Activated CD8-positive, alpha-beta memory T cell treated with anti-CD3 and anti-CD28 coated beads for 4 hours (primary cell): ENCODE measurements at places on chromosomes 2 and 18.

DNA sequence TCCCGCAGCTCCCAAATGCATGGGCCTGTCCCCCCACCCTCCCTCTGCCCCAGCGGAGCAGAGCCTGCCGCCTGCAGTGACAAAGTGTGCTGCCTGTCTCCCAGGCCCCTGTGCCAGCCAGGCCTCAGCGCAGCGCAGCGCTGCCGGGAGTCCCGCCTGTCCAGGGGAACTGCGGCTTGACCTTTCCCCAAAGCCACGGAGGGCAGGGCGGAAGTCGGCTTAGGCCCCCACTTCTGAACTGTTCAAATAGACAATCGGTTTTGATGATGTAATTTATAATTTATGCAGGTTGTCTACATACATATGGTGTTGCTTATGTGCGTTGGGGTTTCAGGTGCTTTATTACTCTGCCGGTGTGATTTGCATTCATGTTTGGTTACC, 7.1 kb downstream of the GBX2 start:
- no peak for DNase-seq

- no peak for DNase-seq
These were observed 36.1 kb downstream of the INSIG2 start for GRCh38 chr2:118124288-118124891.

DNA sequence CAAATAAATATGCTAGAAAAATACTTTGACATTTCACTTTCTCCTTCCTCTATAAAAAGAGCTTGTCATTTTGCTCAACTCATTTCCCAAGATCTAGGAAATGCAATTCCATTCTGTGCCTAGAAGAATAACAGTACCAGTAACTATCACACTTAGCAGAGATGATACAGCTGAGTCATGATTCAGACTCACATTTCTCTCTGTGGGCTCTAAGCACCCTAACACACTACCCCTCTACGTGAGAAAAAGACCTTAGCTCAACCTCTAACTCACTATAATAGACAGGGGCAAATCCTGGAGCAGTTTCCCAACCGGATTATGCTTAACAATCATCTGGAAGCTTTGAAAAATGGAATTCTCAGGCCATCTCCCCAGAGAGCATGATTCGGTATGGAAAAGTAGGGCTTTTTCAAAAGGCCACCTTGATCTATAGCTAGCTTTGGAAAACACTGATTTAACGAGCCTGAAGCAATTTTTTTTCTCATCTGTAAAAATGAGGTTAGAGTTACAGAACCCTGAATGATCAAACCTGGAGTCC, 1312.3 kb upstream of the PIK3C3 start:
- no peak for DNase-seq

- no peak for DNase-seq
These were observed 27.5 kb upstream of the FOSL2 start for GRCh38 chr2:28365158-28365557.

DNA sequence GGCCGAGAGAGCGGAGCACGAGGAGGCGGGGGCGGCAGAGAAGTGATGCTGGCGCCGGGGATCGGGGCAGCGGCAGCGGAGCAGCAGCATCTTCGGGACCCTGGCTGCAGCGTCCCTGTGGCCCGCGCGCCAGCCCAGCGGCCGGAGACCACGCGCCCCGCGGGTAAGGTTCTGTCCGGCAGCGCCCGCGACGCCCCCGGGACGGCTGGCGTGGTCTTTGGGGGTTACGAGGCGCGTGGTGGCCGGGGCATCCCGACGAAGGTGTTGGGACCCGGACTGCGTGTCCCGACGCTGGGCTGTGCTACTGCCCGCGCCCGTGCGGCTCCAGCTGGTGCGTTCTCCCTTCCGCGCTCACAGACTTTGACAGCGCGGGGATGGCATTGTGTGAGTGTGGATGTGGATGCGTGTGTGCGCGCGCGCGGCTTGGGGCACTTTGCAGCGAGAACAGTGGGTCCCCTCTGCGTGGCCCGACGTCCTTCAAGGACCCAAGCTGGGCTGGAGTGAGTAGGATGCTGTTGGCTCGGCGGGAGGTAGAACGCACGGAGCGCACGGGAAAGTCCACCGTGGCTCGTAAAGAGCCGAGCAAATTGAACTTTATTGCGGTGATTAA, 405.0 kb downstream of the XIRP2 start:
- DNase-seq = no peak

- no peak for DNase-seq
These were observed 31.6 kb downstream of the INSIG2 start for GRCh38 chr2:118119761-118120400.

DNA sequence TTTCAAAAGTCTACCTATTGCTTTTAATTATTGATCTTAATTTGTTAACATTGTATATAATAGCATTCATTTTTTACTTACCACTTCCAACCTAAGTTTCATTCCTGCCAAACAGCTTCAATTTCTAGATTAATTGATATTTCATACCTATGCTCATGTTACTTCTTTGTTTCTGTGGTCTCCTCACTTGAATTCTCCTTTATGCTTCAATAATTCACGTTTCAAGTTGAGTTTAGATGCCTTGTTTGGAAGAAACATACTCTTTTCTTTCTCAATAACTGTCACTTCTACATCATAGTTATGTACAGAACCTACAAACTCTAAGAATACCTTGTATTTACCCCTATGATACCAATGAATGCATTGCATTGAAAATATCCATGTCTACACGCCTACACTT, 862.2 kb upstream of the LRATD1 start:
- no peak for DNase-seq

- no peak for DNase-seq
These were observed 24.7 kb upstream of the KCNS3 start for GRCh38 chr2:17853799-17854198.

DNA sequence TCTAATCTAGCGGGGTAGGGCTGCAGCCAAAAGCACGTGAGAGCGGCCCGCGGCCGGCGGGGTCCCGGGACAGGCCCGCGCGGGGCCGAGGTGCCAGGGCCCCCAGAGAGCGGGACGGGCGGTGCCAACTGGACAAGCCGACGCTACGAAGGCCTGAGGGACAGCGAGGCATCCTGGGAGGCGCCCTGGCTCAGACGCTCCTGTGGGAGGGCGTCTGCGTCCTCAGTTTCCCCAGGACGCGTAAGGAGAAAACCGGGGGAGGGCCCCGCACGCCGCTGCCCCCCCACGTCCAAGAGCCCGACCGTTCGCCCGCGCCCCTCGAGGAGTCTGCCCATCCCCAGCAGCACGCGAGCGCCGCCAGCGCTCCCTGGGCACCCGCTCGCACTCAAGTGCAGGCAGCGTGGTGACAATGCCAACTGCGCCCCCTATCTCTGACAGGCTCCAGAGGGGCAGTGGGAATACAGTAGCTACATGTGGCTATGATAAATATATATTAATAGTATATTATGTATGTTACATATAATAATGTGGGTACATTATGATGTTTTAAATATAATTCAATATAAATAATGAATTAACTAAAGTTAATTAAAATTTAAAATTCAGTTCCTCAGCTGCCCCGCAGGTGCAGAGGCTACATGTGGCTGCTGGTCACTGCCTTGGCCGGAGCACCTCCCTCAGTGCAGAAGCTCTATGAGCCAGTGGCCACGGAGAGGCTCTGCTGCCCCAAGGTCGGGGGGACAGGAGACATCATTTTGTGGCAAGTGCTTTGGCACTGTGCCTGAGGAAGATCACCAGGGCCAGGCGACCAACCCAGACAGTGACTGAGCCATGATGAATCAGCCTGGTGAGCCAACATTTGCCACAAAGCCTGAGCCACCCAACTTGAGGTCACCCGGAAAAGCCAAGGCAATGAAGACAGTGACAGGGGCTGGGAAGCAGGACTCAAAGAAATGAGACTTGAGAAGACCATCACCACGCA, 5.5 kb upstream of the SFT2D3 start:
- DNase-seq = no peak

GRCh38 chr2:64655018-64655664, 1.4 kb upstream of the SERTAD2 start:
- DNase-seq = no peak

GRCh38 chr2:178385595-178386148, 65.3 kb downstream of the PRKRA start:
- DNase-seq = no peak

- DNase-seq = no peak
These were observed 14.6 kb downstream of the KCNF1 start for GRCh38 chr2:10926191-10926820.

DNA sequence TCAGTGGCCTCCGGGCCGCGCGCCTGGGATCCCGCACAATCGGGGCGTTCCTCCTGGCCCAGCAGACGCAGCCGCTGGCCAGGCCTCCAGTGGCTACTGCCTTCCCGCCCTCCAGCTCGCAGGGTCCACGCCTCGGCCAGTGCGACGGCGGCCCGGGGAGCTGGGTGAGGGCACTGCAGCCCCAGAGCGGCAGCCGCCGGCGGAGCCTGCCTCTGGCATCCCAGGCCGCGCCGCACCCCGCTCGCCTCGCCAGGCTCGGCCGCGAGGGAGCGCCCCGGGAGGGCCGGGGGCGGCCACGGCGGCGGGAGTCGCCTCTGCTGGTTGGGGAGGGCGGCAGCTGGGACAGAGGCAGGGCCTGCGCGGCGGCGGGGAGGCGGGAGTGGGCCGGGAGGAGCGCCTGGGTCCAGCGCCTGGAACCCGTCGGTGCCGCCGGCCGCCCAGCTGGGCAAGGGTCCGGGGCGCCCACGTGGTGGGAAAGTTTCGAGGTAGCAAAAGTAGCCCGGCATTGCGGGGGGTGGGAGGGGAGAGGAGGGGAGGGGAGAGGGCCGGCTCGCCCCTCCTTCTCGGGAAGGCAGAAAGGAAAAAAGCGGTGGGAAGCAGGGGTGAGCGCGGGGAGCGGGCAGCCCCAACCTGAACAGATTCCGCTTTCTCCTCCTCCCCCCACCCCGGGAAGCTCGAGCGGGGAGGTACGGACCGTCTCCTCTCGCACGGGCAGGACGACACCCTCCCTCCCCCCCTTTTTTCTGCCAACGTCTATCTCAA, 1.5 kb upstream of the INHBB start:
- no peak for DNase-seq

DNA sequence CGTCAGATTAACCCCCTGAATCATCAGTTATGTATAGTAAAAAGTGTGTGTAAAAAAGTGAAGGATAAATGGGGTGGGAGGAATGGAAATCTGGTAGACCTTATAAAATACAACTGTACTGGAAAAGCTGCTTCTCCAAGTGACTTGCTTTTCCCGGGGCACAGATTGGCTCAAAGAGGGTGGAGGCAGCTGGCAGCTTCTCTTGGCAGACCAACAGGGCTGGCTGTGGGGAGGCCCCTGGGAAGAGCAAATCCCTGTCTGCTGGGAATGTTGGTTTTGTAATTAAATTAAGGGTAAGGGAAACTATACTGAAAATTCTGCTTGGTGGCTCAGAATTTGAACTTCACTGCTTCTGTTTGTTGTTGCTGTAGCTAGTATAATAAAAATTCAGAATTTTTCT, 154.2 kb upstream of the DLX2 start:
- no peak for DNase-seq

GRCh38 chr2:183967756-183968155, 630.6 kb upstream of the ZNF804A start:
- no peak for DNase-seq

DNA sequence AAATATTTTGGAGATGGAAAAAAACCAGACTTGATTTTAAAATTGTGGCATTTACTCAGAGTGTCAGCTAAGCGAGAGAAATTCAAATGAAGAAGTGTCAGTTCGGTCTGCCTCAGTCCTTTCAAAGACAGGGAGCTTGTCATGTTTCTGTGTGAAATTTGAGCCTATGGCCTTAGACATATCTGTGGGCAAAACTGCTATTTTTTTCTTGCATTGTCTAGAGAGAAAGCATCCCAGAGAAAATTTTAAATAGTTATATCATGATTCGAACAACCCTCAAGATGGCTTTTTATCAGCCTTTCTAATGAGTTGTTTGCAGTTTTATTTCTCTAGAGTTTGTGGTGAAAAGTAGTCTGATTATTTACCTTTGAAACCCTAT, 50.2 kb upstream of the KCNE4 start:
- no peak for DNase-seq

GRCh38 chr2:67277450-67277849, 119.7 kb upstream of the ETAA1 start:
- DNase-seq = no peak

- no peak for DNase-seq
These were observed 90.7 kb downstream of the SMCHD1 start for GRCh38 chr18:2746274-2746673.

- DNase-seq = no peak
These were observed 31.8 kb downstream of the SP100 start for GRCh38 chr2:230447455-230448451.

- no peak for DNase-seq
These were observed 323.1 kb downstream of the RBM43 start for GRCh38 chr2:150938527-150938926.

GRCh38 chr2:38716185-38716584, 35.0 kb downstream of the SRSF7 start:
- DNase-seq = no peak

- no peak for DNase-seq
These were observed at the start of gene SH3RF3 for GRCh38 chr2:109128616-109129355. Gene SH3RF3 (plus strand): TSS chr2:109129205.

DNA sequence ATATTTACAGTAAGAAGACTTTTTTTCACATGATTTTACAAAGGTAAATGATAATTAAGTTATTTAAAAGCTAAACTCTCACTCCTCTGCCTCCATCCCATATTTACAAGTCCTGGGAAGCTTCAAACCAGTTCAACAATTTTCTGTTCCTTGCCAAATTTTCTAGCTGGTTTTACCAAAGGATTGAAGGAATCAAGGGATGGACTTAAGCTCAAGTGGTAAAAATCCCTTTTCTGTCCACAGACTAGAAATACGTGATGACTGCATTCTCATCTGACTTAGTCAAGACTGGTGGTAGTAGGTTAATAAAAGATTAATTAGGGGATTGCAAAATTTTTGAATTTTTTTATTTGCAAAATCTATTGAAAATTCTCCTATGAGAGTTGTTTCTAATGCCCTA, 297.3 kb downstream of the MTX2 start:
- no peak for DNase-seq

- no peak for DNase-seq
These were observed 158.2 kb downstream of the L3MBTL4 start for GRCh38 chr18:6256521-6256920.

- no peak for DNase-seq
These were observed 225.6 kb downstream of the CYP26B1 start for GRCh38 chr2:71922091-71922490.
